ENCODE measurements at places on chromosomes 13 and 19.

DNA sequence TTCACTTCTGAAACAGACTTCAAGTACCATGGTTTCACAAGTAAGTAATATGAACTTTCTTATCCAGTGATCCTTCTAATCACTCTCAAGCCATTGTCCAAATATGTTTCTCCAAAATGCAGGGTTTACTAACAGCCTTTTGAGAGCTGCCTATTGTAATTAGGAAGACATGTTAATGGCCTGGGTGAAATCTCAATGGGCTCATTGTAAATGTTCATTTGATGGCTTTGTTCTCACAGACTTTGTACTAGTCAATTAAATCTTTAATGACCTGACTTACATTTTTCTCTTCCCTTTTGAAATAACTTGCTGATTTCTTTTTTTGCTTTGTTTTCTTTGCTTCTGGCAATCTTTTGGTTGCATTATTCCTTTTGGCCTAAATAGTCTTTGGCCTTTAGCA lies 444.8 kb downstream of the LIG4 start:
- DNase-seq, result no peak

- DNase-seq, result no peak
Measured at GRCh38 chr19:1857648-1858326, 5.6 kb downstream of the KLF16 start.

- peak; percentile 58 for DNase-seq
Measured at GRCh38 chr13:51645154-51645650, 60.9 kb downstream of the WDFY2 start.

- DNase-seq, result no peak
Measured at GRCh38 chr19:1217366-1217765, 11.8 kb downstream of the STK11 start.

GRCh38 chr19:7980168-7980567 lies 25.3 kb downstream of the ELAVL1 start:
- no peak for DNase-seq
